Cortex of kidney (tissue), 1 donor: ENCODE measurements at places on chromosomes 4 and X.

- DNase-seq, result no peak
Measured at GRCh38 chr4:38768968-38769394, 13.8 kb downstream of the TLR10 start.

GRCh38 chr4:125315576-125316400 lies 1.0 kb downstream of the FAT4 start:
- no peak for DNase-seq

DNA sequence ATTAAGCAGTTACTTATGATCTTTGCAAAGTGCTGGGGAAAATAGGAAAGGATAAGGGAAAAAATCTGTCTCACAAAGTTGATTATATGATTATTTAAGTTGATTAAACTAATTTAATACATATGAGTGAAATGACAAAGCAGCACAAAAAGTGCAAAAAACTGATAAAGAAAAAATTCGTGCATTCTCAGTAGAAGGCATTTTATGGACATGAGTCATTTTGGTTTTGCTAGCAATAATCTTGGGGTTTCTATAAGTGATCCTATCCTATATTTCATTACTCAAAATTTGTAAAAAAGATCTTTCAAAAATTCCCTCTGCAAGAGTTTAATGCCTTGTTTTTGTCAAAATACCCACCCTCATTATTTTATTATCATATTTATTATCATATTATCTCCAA lies 224.2 kb upstream of the ANXA10 start:
- no peak for DNase-seq

DNA sequence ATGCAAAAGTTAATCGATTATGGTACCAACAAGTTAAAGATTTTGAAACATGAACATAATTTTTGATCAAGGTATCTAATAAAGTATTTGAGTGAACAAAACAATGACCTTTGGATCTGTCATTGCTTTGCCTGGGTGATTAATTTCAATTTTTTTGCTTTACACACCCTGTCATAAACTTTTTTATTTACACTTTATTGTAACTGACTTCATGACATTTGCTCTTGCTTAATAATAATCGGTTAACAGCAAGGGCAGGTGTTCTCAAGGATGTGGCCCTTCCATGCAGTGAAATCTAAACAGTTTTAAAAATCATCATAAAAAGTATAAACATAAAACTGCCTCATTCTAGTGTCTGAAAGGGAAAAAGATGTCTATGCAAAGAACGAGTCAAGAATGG lies 24.1 kb downstream of the ATOH1 start:
- no peak for DNase-seq
